ENCODE measurements at places on chromosomes 7 and 10.

DNA sequence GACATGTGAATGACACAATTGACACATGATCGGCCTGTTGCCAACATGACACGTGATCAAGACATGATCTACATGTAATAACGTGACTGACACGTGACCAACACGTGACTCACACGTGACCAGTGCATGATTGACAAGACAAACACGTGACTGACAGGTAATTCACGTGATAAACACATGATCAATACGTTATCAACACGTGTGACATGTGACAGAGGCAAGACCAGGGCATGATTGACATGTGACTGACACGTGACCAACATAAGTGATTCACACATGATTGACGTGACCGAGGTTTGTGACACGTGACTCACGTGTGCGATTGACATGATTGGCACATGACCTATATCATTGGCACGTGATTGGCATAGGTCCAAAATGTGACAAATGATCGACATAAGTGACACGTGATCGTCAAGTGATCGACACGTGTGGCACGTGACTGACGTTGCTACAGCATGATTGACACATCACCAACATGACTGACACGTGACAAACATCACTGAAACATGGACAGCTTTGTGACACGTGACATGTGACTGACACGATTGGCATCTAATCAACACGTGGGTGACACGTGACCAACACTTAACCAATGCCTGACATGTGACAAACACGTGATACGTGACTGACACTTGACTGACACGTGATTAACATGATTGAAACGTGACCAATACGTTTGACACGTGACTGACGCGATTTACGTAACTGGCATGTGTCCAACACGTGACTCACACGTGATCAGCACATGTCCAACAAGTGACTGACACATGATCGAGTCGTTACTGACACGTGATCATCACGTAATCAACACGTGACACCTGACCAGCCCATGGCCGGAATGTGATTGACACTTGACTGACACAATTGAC, 23.0 kb downstream of the CRPPA start:
- no peak for DNase-seq

- no peak for DNase-seq
These were observed 2.6 kb downstream of the MBL2 start for GRCh38 chr10:52769966-52770365.

- no peak for DNase-seq
These were observed 57.8 kb downstream of the GAD2 start for GRCh38 chr10:26274391-26274790.

GRCh38 chr7:50349963-50350944, 45.7 kb downstream of the IKZF1 start:
- no peak for DNase-seq

All from fibroblast of lung (primary cell).